Stomach (tissue), 19 donors: ENCODE measurements at places on chromosomes 7 and 10. TPM values are rescaled to one million over a fixed set of nuclear protein-coding genes. Genes with fewer than 3 reads are reported as not detected.
A peak's percentile ranks its signal among the peaks of the same experiment; 100 is the strongest.

DNA sequence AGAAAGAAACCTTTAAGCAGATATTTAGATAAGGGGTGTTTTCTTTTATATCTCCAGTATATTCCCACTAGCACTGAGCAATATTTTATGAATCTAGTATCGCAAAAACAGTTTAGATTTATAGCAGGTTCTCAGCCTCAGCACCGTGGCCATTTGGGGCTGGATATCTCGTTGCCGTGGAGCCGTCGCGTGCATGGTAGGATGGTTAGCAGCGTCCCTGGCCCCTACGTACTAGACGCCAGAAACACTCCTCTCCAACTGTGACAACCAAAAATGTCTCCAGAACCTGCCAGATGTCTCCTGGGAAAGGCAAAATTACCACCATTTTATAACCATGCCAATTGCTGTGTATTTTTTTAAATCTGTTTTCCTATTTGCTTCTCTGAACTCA, 172.9 kb downstream of the CACNB2 start:
- no peak for DNase-seq

- peak; percentile 66 for DNase-seq
These were observed 119.9 kb downstream of the TFEC start for GRCh38 chr7:115910541-115911164.

DNA sequence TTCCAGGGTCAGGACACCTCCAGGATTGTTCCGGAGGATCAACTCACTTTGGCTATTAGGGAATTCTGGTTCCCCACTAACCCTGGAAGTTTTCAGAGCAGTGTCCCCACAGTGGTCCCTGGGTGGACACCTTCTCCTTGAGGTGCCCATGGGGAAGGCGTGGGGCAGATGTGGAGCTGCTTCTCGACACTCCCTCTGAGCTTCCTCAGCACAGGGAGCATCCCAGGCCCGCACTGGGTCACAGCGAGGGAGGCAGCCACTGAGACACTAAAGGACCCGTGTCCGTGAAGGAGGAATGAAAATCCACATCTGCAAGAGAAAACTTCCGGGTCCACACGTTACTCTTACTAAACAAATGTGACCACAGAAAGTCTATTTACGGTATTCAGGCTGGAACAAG, 48.2 kb upstream of the MNX1 start:
- DNase-seq = no peak

DNA sequence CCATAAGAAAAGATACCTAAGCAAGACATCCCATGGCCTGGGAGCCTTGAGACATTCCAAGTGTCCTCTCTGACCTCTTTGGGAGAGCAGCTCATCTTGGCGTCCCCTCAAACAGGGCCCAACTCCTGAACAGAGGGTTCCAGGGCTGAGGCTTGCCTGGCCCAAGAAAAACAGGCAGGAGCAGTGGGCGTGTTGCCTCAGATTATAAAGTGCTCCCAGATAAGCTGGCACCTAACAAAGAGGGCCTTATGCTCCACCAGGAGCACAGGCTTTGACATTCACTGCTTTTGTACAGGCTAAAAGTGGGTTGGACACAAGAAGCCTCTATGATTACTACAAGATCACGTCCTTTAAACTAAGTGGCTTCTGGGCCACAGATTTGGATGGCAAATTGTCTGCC, 193.1 kb downstream of the FGFR2 start:
- DNase-seq = peak; percentile 68

- DNase-seq = no peak
These were observed 33.9 kb downstream of the CCM2 start for GRCh38 chr7:45033931-45034290.

GRCh38 chr7:17554341-17555015, 256.0 kb downstream of the AHR start:
- no peak for DNase-seq

DNA sequence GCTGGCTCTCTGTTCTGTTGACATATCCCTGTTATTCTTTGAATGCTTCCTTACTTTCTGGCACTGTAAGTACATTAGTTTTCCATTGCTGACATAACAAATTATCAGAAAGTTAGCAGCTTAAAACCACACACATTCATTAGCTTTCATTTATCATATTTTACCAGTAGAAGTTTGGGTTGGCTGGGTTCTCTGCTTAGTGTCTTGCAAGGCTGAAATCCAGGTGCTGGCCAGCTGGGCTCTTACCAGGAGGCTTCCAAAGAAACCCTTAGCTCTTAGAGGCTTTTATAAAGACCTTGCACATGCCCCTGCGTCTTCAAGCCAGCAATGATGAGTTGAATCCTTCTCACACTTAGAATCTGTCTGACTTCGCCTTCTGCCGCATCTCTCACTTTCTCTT, 160.6 kb downstream of the MLLT10 start:
- DNase-seq = no peak

GRCh38 chr10:23438547-23439451, at the start of gene OTUD1:
TSS of gene OTUD1 (plus strand) at chr10:23439075. CDS start at chr10:23439458, 383 bp downstream.
- DNase-seq = peak; percentile 98

DNA sequence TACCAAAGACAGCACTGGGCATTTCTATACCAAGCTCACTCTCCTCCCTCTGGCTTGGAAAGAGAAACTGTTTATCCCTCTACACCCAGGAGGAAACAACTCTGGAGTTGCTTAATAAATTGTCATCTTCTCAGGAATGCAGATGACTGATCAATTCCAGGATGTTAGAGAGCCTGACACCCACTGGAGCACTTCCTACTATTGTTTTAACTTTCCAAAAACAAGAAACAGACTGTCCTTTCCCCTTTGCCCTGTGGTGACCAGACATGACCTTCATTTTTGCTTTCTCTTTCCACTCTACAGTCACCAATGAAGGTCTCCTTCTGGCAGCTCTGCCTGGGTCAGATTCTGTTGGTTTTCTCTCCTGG, 19.6 kb downstream of the GIMAP4 start:
- DNase-seq = no peak

DNA sequence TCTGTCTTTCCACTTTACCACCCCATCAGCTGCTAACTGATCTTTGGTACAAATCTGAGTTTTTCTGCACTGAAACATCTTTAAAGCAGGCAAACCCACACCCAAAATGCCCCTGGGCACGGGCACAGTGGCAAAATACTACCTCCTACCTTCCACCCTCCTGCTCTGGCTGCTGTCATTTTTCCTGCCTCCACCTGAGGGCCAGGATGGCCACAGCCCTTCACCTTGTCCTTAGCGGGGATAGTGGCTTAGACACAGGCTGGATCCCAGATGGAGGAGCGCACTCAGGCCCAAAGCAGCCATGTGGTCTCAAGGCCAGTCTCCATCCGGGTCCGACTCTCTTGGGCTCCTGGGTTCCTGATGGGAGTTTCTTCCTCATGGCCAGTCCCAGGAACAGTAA, 98.3 kb downstream of the HIF1AN start:
- DNase-seq = no peak

- DNase-seq = peak; percentile 34
These were observed 111.9 kb upstream of the RHEB start for GRCh38 chr7:151631570-151631952.

DNA sequence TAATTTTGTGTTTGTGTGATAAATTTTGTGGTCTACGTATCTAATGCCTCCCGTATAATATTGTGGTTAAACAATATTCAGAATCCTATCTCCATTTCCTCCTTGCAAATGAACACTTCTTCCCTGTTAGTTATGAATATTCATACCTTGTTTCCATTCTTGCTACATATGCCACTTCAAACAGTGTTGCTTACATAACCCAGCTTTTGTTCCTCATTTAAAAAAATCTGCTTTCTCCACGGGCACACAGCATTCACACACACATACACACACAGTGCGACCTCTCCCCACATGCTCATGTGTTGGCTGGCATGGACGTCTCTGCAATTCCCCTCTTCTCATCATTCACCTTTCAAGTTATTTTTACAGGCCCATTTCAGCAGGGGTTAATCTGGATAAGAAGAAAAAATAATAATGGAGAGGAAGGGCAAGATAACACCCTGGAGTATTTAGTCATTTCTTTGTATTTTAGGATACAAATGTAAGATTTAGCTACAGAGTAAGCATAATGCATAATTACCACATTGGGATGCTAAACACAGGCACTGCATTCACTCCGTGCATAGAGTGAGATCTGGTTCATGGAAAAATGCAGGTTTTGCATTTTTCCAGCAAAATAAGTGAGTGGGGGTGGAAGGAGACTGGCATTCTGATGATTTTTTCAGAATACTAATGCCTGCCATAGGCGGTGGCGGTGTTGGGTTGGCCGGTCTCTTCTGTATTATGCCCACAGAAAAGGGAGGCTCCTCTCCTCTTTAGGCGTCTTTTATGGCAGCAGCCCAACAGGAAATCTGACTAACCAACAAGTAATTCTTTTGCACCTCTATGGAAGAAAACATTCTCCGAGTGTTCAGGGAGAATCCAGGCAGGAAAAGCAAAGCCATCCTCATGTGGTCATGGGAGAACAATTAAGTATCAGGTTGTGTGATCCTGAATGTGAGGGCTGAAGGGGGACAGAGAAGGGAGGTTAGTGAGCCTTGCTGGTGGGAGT, 31.7 kb upstream of the ELMO1 start:
- no peak for DNase-seq

DNA sequence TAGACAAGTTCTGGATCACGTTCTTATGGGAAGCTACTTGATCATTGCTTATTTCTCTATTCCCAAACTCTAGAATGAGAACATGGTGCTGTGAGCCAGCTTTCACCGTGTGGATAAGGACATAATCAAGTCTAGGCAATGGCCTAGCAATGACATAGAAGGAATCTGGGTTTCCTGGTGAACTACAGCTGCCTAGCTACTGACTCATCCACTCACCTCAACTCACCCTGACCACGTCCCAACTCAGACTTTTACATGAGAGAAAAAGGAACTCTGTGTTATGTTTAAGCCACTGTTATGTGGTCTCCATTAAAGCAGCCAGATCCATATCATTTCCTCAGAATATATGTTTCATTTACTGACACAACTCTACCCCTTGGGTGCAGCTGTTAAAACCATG, 18.8 kb upstream of the MET start:
- DNase-seq = no peak

DNA sequence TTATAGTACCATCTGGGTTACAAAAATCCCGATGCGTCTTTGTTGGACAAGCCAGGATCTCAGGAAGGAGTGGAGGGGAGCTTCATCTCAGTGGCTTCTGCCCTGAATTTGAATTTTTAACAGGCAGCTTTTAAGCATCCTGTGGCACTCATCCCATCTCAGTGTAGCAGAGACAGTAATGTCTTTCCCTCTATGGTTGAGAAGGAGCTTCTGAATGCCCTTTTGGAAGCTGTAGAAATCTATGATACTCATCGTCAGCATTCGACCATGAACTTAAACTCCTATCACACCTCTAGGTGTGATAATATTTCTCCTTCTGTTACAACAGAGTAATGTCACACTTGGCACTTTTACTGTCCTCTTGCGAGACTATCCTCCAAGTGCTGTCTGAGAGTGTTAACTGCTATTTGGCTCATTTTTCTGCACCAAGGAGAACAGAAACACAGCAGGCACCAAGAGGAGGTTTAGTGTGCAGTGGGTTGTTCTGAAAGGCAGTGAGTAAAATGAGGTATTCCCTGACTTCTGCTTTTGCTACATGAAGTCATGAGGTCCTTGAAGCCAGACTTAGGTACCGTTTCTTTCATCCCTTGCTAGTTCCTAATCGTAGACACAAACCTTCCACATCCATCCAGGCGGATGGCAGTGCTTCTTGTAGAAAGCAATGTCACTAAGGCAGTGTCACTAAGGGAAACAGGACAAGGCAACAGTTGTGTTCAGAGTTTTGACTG, 177.4 kb downstream of the CELF2 start:
- DNase-seq = no peak

DNA sequence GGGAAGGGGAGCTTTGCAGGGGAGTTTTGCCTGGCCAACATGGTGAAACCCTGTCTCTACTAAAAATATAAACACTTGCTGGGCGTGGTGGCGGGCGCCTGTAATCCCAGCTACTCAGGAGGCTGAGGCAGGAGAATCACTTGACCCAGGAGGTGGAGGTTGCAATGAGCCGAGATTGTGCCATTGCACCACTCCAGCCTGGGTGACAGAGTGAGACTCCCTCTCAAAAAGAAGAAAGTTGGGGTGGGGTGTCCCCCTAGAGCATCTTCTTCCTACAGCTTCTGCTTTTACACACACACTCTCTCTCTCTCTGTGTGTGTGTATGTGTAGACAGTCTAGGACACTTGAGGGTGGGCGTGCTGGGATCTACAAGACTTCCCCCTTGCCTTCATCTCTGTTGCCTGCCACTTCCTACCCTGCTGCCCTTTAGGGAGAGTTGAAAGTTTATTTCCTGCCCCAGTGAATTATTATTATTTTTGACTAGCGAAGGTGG, 21.7 kb downstream of the PLAU start:
- no peak for DNase-seq

DNA sequence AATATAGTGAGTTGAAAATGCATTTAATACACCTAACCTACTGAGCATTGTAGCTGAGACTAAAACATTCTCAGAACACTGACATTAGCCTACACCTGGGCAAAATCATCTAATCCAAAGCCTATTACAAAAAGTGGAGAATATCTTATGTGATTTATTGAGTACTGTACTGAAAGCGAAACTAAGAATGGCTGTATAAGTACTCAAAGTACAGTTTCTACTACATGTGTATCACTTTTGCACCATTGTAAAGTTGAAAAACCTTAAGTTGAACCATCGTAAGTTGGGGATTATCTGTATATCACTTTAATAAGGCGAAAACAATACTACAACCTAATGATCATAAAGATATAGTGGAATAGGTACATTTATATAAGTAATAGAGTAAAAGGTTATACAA, 45.4 kb upstream of the GRB10 start:
- no peak for DNase-seq

- DNase-seq = peak; percentile 57
These were observed 99.4 kb downstream of the CCDC3 start for GRCh38 chr10:12902135-12902572.

DNA sequence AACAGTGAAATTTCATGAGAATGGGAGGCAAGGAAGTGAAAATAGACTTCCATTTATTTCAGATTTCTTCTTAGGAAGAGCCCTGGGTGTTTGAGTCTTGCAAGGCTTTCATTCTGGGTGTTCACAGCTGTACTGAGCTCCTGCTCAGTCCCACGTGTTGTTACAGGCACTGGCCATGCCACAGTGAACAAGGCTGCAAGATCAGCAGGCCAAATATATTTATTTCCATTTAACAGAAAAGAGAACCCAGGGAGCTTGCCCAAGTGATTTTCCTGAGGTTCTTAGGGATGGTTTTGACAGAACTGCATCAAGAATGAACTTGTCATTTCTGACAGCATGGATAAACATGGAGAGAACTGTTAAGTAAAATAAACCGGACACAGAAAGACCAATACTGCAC, 54.5 kb upstream of the CD36 start:
- DNase-seq = no peak

DNA sequence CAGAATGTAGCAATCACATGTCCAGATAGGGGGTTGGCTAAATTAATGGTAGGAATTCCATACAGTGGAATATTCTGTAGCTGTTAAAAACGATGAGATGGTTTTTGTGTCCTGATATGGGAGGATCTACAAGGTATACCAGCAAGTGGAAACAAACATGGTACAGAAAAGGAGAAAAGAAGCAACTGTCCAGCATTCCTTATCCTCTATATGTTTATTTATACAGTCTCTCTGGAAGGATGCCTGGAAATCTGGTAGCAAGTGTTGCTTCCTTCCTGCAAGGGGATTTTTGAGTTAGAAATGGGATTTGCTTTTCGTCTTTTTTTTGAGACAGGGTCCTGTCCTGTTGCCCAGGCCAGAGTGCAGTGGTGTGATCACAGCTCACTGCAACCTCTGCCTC, 19.3 kb downstream of the IL15RA start:
- peak; percentile 37 for DNase-seq

GRCh38 chr10:36254199-36254598, 612.1 kb upstream of the FZD8 start:
- peak; percentile 41 for DNase-seq

The PGAM2 gene
- total RNA-seq = not detected

The OR2A1 gene
- not detected for total RNA-seq

The BICC1 gene
- total RNA-seq = 0.29 TPM

The SLC26A5 gene
- not detected for total RNA-seq

The CTAGE15 gene
- total RNA-seq = 6.4 TPM

The FZD1 gene
- total RNA-seq = 6.8 TPM

The MYL7 gene
- total RNA-seq = not detected
